Left lung (tissue), 14 donors: ENCODE measurements at places on chromosomes 4 and X. TPM values are rescaled to one million over a fixed set of nuclear protein-coding genes. Genes with fewer than 3 reads are reported as not detected.

GRCh38 chrX:20394451-20394850 lies 127.7 kb upstream of the RPS6KA3 start:
- no peak for DNase-seq

GRCh38 chr4:28754376-28754775 lies 1893.7 kb downstream of the STIM2 start:
- DNase-seq: no peak

GRCh38 chrX:112846782-112847181 lies 6.2 kb upstream of the AMOT start:
- DNase-seq: no peak

Gene F11
- 5.4 TPM for total RNA-seq

- no peak for DNase-seq
Measured at GRCh38 chr4:17807446-17807845, 3.1 kb downstream of the DCAF16 start.

- no peak for DNase-seq
Measured at GRCh38 chrX:148499638-148500422, 587 bp upstream of the AFF2 start.

Gene XAGE1A
- not detected for total RNA-seq

- DNase-seq: no peak
Measured at GRCh38 chr4:128552586-128552907, 257.0 kb upstream of the JADE1 start.

- no peak for DNase-seq
Measured at GRCh38 chrX:28843817-28844216, 256.6 kb downstream of the IL1RAPL1 start.

Gene KDM6A
- total RNA-seq: 34.7 TPM

Gene HPGD
- 45.4 TPM for total RNA-seq

Gene ADH7
- not detected for total RNA-seq

Gene MAGEA12
- not detected for total RNA-seq

Gene STATH
- not detected for total RNA-seq

DNA sequence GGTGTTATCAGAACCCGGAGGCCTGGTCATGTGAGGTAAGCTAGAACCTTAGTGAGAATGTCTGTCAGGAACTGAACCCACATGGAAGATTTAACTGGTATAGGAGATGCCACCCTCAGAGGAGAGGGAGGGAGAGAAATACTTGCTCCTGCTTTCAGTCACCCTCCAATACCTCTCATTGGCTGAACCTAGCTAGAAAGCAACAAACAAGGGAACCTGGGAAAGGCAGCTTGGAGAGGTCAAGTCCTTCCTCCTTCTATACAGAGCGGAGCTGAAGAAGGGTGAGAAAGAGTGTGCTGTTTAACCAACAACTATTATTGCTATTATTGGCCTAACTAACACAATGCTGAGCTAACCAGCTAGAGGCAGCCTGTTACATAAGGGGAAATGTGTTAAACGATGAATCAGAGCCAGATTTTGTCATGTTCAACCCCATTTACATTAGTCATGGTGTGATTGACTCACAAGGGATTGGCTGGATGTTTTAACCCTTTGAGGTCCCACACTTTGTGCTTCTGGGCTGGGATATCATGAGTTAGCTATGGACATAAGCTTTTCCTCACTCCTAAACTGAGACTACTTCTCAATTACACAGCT lies 96.5 kb upstream of the ESX1 start:
- DNase-seq: no peak

Gene ANOS1
- total RNA-seq: 85.9 TPM

- DNase-seq: no peak
Measured at GRCh38 chrX:36950495-36951253, 57.5 kb upstream of the FAM47C start.

DNA sequence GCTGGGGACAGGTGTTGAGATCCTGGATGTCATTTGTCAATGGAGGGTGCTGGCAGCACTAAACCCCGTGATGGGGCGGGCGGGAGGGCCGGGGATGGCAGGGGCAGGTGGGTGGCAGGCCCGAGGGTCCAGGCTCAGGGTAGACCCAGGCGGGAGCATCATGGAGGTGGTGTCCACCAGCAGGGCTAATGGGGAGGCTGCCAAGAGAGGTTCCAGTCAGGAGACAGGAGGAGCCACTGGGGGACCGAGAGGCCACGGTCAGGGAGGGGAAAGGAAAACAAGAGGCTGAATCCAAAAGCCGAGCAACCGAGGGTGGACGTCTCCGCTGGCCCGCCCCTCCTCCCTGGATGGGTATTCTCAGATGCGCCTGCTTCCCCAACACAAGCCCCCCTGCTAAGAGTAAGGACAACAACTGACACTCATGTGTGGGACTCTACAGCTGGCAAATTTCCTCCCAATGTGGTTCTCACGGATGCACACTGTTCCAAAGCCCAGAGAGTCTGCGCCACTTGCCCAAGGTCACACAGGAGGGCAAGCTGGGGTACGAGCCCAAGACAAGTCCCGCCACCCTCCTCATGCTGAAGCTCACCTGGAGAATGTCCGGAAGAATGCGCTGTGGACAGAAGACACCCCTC lies 132.0 kb downstream of the CPZ start:
- peak; percentile 28 for DNase-seq

Gene DUX4
- not detected for total RNA-seq

DNA sequence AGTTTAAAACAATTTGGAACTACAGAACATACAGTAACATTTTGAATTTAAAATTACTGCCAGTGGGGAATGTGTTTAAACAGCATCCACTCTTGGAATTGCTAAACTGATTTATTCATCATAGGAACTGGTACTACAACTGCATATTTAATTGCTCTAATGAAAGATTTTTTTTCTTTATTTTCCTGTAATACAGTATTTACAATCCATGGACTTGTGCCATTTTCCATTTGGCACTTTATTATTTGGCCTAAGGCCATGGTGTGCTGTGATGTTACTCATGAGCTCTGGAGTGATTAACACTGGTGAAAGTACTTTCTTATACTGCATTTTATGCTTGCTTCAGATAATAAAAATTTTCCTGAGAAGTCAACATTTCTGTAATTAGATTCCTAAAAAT lies 69.7 kb upstream of the NUDT6 start:
- DNase-seq: peak; percentile 77

- peak; percentile 66 for DNase-seq
Measured at GRCh38 chrX:11968991-11969390, 169.3 kb upstream of the FRMPD4 start.

DNA sequence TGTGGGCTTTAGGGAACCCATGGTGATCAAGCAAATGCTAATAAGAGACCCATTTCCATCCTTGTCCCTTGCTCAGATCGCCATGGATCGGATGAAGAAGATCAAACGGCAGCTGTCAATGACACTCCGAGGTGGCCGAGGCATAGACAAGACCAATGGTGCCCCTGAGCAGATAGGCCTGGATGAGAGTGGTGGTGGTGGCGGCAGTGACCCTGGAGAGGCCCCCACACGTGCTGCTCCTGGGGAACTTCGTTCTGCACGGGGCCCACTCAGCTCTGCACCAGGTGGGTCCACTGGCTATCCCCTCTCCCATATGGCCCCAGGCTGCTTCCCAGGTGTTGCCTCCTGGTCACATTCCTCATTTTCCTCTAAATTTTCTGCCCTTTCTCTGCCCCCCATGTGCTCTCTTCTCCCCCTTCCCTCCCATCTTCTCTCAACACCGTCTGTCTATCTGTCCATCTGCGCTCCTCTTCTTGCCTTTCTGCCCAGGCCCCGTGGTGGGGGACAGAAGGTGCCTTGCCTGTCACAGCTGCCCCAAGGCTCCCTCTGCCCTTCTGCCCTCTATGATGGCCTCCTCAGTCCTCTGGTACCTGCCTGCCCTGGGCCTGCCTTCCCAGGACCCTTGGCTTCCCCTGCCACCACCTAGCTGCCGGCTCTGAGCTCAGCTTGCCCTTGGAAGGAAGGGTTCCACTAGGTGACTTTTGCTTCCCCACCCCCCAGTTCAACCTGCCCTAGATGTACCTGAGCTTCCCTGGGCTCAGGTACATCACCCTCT lies 5.2 kb downstream of the CDK16 start:
- DNase-seq: no peak

GRCh38 chr4:89427782-89428181 lies 120.2 kb upstream of the GPRIN3 start:
- no peak for DNase-seq

GRCh38 chrX:23134136-23134535 lies 134.4 kb downstream of the DDX53 start:
- no peak for DNase-seq

Gene TDO2
- total RNA-seq: 13.4 TPM

Gene CDKL5
- 27.1 TPM for total RNA-seq

DNA sequence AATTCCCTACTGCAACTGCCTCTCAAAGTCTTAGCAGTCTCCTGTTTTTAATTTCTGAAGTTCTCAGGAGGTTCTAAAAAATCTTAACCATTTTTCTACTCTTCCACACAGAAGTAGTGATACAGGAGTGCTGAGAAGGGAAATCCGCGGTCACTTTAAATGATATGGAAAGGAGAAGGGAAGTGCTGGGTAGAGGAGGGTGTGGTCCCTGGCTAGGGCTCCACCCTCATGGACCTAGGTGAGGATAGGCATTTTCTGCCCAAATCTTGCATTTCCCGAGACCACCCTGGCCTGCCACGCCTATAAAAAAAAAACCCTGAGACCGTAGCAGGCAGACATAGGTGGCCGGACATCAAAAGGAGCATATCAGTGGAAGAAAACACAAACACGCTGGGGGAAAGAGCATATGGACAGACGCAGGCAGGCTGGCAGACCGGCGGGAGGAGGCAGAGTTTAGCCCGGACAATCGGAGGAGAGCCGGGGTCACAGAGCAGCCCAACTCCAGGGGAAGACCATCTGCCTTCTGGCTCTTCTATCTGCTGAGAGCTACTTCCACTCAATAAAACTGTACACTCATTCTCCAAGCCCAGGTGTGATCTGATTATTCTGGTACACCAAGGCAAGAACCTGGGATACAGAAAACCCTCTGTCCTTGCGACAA lies 85.7 kb downstream of the POU3F4 start:
- DNase-seq: no peak

DNA sequence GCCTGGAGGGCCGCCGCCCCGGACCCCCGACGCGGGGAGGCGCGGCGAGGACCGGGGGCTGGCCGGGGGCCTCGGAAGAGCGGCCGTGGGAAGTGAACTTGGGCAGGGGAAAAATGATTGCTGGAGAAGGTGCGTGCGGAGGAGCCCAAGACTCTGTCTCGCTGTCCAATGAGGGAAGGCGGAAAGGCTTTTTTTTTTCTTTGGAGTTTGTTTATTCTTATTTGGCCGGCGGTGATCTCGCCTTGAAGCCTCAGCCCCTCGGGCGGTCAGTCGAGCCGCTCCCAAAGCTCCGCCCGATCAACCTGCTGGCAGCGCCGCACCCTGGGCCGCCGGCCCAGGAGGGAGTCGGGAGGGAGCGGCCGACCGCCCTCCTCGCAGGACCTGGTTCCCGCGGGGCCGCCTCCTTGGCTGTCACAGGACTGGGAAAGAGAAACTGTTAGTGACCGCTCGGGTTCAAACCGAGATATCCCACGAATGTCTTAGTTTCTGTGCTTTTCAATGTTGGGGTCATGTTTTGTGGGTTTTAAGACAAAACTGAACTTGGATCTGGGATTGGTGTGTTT lies 2.5 kb downstream of the CPEB2 start:
- DNase-seq: peak; percentile 97

Gene FHIP1A
- total RNA-seq: 17.3 TPM

DNA sequence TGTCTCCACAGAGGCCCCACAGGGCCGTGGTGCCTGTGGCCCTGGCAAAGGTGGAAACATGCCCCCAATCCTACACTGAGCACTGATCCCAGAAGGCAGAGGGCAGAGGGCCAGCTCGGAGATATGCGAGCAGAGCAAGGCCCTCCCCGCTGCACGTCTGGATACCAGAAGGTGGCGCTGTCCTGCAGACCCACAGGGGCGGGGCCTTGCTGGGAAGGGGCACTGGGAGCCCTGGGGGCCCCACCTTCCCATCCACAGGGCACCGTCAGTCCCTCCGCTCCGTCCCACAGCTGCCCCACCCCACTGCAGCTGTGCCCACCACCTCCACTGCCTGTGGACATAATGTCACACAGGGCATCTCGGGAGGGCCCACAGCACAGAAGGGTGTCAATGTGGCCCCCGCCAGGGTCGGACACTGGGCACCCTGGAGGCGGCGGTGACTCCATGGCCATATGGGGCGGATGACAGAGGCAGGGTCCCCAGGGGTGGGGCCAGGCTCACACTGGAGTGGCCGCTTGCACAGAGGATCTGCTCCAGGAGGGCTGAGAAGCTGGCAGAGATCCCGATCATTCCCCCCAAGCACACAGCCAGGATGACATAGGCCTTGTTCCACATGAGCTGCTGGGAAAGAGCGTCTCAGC lies 4.8 kb downstream of the SLC49A3 start:
- no peak for DNase-seq

DNA sequence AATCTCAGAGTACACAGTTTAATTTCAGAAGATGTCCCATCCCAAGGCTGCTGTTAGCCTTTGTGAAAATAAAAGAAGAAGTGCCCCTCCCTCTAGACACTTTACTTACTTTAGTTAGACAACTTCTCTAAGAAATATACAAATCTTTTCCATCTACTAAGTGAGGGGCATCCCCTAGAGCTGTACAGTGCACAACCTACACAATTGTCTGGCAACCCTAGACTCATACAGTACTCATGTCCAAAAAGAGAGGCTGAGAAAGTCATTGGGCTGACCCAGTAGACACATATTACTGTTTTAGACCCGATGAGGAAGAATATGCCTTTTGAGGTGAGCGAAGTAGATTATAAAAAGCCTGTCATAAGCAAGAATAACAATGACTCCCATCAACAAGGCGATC lies 297.6 kb downstream of the IDS start:
- DNase-seq: no peak
